ENCODE measurements at places on chromosomes 11 and 22.

DNA sequence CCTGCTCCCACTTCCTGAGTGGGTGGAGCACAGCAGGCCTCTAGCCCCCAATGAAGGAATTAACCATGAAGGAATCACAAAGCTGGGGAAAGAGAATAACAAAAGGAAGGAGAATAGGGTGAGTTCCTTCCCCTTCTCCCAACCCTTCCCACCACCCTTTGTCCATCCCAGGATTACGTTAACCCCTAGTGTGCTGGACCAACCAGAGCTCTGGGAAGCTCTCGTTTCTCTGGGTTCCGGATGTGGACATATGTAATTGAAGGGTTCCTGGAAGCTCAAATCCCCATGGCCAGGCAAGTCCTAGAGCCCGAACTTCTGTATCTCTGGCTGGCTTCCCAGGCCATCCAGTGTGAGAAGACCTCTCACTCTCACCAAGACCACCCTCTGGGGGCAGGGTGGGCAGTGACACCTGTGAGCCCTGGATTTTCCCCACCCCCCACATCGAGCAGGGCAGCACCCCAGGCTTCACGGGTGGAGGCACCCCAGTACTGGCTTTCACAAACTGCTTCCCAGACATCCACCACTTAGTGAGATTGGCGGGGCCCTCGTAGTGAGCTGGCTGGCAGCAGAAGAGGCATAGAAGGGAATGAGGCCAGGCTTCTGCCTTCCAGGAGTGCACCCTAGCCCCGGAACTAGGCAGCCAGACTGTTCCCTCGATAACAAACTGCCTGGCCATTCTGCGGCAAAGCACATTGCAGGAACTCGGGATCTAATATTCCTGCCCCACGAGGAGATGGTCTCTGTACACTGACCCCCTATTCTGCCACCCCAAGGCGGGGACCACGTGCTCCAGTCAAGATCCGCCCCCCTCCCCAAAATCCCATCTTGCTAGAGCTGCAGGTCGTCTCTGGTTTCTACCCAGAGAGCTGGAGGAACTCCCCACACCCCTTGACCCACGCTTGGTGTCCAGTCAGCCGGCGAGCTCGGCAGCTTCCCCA is 2.1 kb downstream of the NECTIN1 start:
- DNase-seq, result peak; percentile 88

DNA sequence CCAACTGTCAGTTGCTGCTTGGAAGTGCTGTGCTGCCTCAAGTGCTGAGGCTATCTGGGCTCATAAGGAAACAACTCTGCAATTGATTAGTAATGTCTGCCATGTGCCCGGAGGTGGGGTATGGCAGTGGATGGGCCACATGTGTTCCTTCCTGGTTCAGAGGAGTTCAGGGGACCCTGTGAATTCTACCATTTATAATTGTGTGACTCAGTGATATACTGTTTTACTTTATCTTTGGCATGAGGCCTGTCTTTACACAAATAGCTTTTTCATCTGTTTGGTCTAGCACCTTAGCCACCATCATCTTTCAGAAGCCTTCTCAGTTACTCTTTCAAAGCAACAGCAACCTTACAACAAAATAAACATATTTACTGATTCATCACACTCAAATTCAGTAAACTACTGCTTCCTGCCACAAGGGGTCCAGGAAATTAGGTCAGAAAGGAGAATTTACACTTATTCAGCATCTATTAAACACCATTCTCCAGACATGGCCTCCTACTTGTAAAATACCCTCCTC is 20.9 kb downstream of the DKK3 start:
- no peak for DNase-seq

GRCh38 chr11:46641639-46642038 is 24.3 kb downstream of the ATG13 start:
- no peak for DNase-seq

DNA sequence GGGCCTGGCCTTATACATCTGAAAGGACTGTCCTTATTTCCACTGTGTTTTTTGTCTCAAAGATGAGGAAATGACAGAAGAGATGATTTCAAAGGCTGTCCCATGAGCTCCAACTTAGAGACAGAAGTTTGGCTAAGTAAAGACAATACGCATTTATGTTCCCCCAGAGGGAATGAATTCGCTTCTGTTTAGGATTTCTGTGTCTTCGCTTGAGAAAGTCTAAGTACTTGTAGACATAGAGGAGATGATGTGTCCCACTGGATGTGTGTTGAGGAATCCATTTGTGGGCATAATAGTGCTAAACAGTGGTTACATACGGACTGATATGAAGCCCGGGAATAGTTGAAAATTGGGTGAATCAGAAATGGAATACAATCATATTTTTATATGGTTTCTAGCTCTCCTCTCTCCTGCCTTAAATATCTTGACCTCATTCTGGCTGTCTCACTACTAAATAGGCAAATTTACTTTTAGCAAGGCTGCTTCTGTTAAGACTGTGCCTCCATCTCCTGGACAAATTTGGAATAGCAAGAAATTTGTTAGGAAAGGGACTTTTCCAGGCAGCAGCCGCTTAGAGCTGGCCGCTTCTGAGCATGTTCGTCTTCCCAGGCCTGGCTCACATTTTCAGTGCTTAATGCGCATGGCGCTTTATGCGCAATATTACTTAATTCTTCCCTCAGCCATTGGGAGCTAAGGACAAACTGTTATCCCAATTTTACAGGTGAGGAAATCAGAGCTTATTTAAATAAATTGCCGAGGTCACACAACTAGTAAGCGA is 1.9 kb upstream of the PEX26 start:
- DNase-seq, result peak; percentile 70

DNA sequence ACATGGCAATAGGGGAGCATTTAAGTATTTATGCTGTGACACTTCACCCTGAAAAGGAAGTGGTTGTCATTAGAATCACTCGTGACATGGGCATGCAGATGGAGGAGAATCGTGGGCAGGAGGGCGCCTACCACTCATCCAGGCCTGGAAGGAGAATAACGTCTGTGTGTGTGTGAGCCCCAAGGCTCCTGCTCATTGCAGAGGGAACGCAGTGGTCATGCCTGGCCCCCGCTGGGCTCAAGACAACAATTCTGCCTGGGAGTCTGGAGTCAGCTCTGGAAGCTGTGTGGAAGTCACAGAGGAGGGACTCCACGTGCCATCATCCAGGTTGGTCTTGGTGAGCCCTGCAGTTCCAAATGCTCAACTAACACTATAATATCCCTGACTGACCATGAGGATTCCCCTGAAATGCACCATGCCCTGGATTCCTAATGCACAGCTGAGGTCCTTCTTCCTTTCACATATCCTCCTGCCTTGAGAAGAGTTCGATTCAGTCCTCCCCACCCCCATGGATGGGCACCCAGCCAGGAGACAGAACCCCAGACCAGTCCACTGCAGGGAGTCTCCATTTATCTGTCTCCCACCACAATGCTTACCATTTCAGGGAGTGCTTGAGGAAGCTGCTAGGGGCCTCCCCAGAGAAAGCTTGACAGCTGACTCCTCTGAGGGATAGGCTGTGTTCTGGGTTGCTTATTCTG is 446.9 kb upstream of the B3GAT1 start:
- no peak for DNase-seq

GRCh38 chr11:99015634-99016454 is 4.9 kb upstream of the CNTN5 start:
- no peak for DNase-seq

DNA sequence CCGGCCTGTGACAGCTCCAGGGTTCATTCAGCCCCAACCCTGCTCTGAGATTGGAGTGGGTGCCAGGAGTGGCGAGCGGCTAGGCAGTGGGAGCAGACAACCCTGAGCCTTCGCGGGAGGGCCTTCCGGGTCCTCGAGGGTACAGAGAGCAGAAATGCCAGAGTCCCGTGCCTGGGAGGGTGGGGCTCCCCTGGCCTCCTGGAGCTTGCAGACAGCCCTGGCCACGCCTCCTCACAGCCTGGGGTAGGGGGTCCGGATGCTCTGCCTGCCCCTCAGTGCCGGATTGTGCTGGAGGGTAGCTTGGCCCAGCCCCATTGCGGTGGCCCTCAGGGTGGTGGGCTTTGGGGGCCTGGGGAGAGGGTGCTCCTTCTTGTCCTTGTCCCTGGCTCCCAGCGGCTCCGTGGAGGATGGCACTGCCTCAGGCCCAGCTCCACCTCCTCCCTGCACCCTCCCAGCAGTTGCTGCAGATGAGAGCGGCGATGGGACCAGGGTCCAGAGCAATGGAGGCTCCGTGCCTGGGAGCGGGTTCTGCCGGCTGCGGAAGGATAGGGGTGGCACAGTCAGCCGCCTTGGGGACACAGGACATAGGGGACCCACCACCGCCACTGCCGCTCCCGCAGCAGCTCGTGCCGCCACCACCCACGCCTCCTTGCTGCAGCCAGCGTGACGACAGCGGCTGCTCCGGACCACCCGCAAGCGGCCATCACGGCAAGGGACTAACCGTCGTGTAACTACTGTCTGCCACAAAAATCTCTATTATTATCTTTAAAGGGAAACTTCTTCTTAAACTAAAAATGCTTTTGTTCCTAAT is 34.9 kb upstream of the OR10G7 start:
- no peak for DNase-seq

All from HAP-1 (cell line).